ENCODE measurements at places on chromosomes 12 and 14.

GRCh38 chr12:118312578-118312977, 60.1 kb downstream of the TAOK3 start:
- H3K27me3 ChIP-seq, result no peaks in the 10 kb centered on the region
- no peak for DNase-seq
- H3K4me1 ChIP-seq, result no peaks in the 10 kb centered on the region
- H3K27ac ChIP-seq, result no peak overlapping the region
- no peaks in the 10 kb centered on the region for H3K36me3 ChIP-seq
- no peak overlapping the region for H3K4me3 ChIP-seq

DNA sequence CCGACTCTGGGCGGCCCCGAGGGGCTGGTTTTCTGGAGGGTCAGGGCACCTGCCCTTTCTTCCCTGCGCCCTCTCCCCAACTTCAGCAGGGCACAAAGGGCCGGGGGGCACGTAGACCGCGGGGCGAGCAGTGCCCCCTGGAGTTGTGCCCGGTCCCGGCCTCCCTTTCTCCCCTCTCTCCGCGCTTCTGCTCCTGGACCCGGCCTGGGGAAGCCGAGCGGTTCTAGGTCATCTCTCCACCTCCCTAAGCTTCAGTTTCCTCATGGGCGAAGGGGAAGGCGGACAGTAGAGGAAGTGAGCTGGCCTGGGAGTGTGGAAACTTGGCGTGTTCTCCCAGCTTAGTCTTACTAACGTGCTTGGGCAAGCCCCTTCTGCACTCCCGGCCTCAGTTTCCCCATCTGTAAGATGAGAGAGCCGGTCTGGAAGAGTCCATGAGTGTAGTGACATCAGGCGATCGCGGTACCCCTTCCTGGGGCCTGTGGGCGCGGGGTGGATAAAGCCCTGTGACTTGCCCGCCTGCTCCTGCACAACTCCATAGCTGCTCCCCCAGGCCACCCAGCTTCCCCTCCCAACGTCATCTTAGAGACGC, 158.6 kb upstream of the PARP11 start:
- no peaks in the 10 kb centered on the region for H3K36me3 ChIP-seq
- DNase-seq, result no peak
- peaks cover 23% of the 10 kb centered on the region for H3K4me1 ChIP-seq
- H3K27me3 ChIP-seq, result no peaks in the 10 kb centered on the region
- no peak overlapping the region for H3K4me3 ChIP-seq

GRCh38 chr12:17802657-17803641, 287.0 kb downstream of the RERGL start:
- no peaks in the 10 kb centered on the region for H3K36me3 ChIP-seq
- no peaks in the 10 kb centered on the region for H3K4me1 ChIP-seq
- no peak overlapping the region for H3K4me3 ChIP-seq
- DNase-seq, result no peak

GRCh38 chr14:79404874-79405511, 806.3 kb downstream of the DIO2 start:
- no peak for DNase-seq
- peaks cover 5% of the 10 kb centered on the region for H3K4me1 ChIP-seq
- H3K4me3 ChIP-seq, result no peak overlapping the region
- H3K27me3 ChIP-seq, result no peaks in the 10 kb centered on the region
- no peak overlapping the region for H3K27ac ChIP-seq

- H3K4me1 ChIP-seq, result peaks cover 10% of the 10 kb centered on the region
- H3K4me3 ChIP-seq, result no peak overlapping the region
- DNase-seq, result no peak
These were observed 285.8 kb upstream of the GRIP1 start for GRCh38 chr12:66964629-66965028.

- H3K4me3 ChIP-seq, result no peak overlapping the region
- no peak overlapping the region for H3K27ac ChIP-seq
- no peaks in the 10 kb centered on the region for H3K27me3 ChIP-seq
- no peaks in the 10 kb centered on the region for H3K36me3 ChIP-seq
- no peak for DNase-seq
- H3K4me1 ChIP-seq, result peaks cover 2% of the 10 kb centered on the region
These were observed 110.1 kb downstream of the SLC25A21 start for GRCh38 chr14:37062191-37062803.

DNA sequence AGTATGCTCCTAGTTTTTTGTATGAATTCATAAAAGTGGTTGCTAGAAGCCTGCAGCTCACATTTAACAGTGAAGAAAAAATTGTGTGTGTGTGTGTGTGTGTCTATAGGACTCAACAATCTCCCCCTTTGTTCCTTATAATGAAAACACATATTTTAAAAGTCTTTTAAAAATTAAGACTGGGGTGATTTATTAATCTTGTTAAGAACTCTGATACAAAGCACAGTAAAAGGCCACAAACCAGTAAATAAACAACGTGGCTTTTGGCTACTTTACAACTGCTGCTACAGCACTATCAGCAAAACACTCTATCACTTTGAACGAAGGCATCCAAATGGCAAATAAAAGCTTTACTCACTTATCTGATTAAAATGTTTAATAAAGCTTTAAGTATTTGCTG, 594 bp upstream of the VCPKMT start:
- no peak overlapping the region for H3K4me3 ChIP-seq
- H3K36me3 ChIP-seq, result peaks cover 10% of the 10 kb centered on the region
- peaks cover 3% of the 10 kb centered on the region for H3K4me1 ChIP-seq
- no peak for DNase-seq

DNA sequence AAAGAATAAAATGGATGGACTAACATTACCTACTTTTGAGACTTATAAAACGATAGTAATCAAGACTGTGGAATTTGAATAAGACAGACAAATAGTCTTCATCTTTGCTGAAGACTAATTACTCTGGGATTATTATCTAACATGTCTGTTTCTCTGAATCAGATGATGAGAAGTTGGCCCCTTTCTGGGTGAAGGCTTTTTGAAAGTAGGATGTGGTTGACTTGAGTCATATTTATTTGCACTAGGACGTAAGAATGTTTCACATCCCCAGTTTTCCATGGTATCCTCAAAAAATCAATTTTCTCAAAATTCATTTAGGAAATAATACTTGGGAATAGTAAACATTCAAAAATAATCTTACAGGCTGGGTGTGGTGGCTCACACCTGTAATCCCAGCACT, 31.8 kb downstream of the PKP2 start:
- no peaks in the 10 kb centered on the region for H3K4me1 ChIP-seq
- H3K4me3 ChIP-seq, result no peak overlapping the region
- H3K27me3 ChIP-seq, result no peaks in the 10 kb centered on the region

DNA sequence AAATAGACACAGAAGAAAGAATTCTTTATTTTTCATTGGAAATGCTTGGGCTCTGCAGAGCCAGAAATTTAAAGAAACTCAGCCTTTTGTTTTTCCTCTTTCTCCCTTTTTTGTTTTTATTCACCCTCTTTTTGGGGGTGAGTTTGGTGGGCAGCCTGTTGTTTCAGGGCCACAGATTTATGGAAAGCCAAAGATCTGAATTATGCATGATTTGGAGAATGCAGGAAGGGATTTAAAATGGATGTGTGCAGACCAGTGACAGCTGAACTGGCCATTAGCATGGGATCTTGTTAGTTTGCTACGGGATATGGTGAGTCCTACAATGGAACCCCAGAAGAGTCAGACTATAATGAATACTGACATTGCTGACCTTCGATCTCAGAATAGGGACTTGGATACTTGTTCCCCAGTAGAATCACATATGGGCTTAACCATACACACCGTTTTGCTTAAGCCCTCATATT, 7.7 kb upstream of the ATXN2 start:
- H3K27me3 ChIP-seq, result no peaks in the 10 kb centered on the region
- no peak overlapping the region for H3K27ac ChIP-seq
- peaks cover 13% of the 10 kb centered on the region for H3K4me1 ChIP-seq
- no peak overlapping the region for H3K4me3 ChIP-seq
- no peak for DNase-seq

- H3K4me1 ChIP-seq, result peaks cover 11% of the 10 kb centered on the region
- no peak for DNase-seq
- H3K27me3 ChIP-seq, result peaks cover 12% of the 10 kb centered on the region
- peaks cover 52% of the 10 kb centered on the region for H3K36me3 ChIP-seq
- no peak overlapping the region for H3K27ac ChIP-seq
- no peak overlapping the region for H3K4me3 ChIP-seq
These were observed 15.8 kb downstream of the WNT5B start for GRCh38 chr12:1644534-1645438.

DNA sequence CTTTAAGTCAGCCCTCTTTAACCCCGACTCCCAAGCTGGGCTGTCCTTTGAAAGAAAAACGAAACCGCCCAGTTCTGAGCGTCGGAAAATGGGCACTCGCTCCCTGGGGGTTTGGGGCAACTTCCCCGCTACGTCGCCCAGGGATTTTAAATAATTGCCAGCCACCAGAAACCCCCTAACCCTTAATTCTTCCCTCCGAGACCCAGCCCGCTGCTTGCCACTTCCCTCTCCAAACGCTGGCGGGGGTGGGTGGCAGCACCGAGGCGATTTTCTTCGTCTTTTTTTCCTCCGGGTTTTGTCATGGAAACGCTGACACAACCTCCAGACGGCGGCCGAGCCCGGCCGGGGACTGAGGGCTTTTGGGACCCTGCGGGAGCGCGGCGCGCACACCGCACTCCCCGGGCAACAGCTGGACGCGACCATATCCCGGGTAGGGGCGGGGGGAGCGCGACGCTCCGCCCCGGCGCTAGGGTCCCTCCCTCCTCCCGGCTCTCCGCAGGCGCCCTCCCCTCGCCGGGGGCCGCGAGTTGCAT, at the start of gene CHST11:
CHST11 (plus strand) TSS at position 532 of the 533 bp plus-strand sequence.
- DNase-seq, result peak; percentile 92
- H3K4me3 ChIP-seq, result peak within 1 kb of the TSS; percentile 81

- peaks cover 6% of the 10 kb centered on the region for H3K4me1 ChIP-seq
- H3K27ac ChIP-seq, result no peak overlapping the region
- no peak for DNase-seq
- no peaks in the 10 kb centered on the region for H3K36me3 ChIP-seq
- H3K4me3 ChIP-seq, result no peak overlapping the region
These were observed 566.1 kb downstream of the BCL11B start for GRCh38 chr14:98705871-98706300.

DNA sequence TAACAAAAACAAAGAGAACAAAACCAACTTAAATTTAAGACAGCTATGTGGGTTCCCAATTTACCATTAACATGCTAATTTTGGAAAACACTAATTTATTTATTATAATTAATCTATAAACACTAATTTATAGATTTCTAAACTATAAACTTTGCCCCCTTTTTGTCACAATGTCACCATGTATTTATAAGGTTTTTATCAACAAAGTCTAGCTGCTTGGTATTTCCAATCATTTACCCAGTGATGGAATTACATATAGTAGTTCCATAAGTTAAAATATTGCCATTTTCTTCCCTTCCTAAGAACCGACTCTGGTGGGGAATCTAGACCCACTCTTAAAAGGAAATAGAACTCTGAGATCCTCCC, 140.7 kb downstream of the PPM1H start:
- H3K27ac ChIP-seq, result no peak overlapping the region
- H3K36me3 ChIP-seq, result no peaks in the 10 kb centered on the region
- peaks cover 6% of the 10 kb centered on the region for H3K4me1 ChIP-seq
- no peak overlapping the region for H3K4me3 ChIP-seq
- H3K27me3 ChIP-seq, result no peaks in the 10 kb centered on the region

GRCh38 chr12:94254270-94254669, 105.9 kb downstream of the PLXNC1 start:
- no peak for DNase-seq
- H3K4me1 ChIP-seq, result no peaks in the 10 kb centered on the region
- no peak overlapping the region for H3K4me3 ChIP-seq

DNA sequence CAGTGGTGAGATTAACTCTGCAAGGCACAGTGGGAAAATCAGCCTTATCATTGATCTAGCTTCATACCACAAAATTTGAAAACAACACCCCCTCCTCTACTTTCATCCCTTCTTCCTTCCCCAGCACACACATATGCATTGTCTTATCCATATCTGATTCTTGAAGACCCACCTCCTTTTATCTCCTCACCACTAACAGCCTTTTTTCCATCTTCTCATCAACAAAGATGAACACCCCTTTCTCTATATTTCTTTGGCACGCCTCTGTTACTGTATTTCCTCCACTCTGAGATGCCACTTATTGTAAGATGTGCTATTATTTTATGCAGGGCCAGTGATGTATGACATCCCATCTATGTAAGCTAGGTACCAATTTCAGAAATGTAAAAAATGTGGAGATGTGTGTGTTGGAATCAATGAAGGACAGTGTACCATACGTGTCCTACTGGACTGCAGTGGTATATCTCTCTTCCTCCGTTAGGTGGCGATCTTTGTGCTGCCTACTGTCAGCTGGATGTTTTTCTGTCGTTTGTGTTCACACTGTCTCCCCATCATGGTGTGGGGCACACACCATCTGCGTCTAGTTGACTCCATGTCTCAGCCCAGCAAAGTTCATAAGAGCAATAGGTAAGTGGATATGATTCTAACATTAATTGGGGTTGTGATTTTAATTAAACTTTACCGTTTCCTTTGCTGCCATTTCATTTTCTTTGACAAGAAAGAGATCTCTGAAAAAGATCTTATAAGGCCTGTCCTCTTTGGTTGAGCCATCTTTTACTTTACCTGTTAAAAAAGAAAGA, 24.0 kb downstream of the CCDC38 start:
- peak; percentile 31 for DNase-seq
- no peaks in the 10 kb centered on the region for H3K27me3 ChIP-seq
- H3K4me3 ChIP-seq, result no peak overlapping the region
- no peaks in the 10 kb centered on the region for H3K36me3 ChIP-seq
- no peak overlapping the region for H3K27ac ChIP-seq

DNA sequence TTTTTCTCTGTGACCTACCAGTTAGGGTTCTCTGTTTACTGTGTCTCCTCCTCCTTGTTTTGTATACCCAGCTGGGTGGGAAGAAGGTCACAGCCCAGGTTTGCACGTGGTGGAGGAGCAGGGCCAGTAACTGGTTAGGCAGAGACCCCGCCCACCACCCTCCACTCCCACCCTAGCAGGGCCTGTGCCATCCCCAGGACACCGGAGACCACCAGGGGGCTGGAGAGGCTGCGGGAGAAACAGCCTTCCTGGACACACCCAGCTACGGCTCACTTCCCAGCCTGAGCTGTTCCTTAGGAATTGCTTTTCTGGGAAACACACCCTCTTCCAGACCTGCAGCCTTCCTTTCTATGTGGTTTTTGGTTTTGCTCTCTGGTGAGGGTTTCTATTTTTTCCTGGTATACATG, 21.1 kb downstream of the BDKRB2 start:
- H3K27me3 ChIP-seq, result no peaks in the 10 kb centered on the region
- H3K4me1 ChIP-seq, result peaks cover 5% of the 10 kb centered on the region
- no peak for DNase-seq

DNA sequence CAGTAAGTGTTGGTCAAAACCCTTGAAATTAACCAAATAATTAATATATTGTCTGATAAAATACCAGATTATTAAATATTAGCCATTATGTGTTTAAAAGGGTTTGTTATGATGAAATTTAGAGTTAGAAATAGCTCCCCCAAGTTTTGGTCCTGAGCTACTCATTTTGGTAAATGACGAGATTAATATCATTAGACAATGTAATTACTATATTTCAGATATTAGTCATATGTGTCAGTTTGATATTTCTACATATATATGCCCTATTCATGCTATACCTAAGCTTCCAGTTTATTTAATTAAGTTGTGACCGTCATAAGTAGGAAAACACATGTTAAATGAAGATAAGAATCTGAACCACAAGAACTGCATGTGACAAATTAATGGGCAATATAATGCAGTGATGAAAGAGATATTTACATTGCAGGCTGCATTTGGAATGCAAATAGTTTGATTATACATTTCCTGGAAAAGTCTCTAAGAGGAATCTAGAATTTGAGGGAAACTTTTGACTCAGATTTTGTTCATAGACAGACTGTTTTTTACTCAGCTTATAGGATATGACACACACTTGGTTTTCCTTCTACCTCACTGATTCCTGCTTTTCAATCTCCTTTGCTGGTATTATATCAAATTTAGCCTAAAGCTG, 70.5 kb downstream of the TBC1D30 start:
- H3K4me3 ChIP-seq, result no peak overlapping the region
- H3K27me3 ChIP-seq, result no peaks in the 10 kb centered on the region
- H3K36me3 ChIP-seq, result no peaks in the 10 kb centered on the region
- no peak overlapping the region for H3K27ac ChIP-seq

GRCh38 chr12:28132398-28132797, 57.9 kb upstream of the CCDC91 start:
- H3K27me3 ChIP-seq, result no peaks in the 10 kb centered on the region
- H3K4me3 ChIP-seq, result no peak overlapping the region
- no peak overlapping the region for H3K27ac ChIP-seq
- H3K36me3 ChIP-seq, result no peaks in the 10 kb centered on the region
